CD8-positive, alpha-beta T cell (primary cell): ENCODE measurements at places on chromosomes 7 and 10.
A peak's percentile ranks its signal among the peaks of the same experiment; 100 is the strongest.

- no peak for DNase-seq
These were observed 99.2 kb downstream of the CPXM2 start for GRCh38 chr10:123792248-123792978.

DNA sequence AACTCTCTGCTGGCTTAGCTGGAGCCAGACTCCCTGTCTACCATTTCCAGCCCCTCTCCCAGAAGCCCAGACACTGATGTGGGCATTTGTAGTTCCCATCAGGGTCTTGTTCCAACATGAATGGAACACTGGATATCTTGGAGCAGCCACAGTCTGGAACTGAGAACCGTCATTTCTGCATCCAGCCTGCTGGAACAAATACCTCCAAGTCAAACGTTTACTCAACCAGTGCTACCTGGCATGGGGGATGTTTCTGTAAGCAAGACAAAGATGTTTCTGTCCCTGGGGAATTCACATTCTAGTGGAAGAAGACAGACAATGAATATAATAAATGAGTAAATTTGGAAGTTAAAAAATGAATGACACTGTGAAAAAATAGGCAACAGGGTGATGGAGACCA, 70.8 kb upstream of the ZNF438 start:
- no peak for DNase-seq

- no peak for DNase-seq
These were observed 239.5 kb upstream of the PLXNA4 start for GRCh38 chr7:132815696-132816311.

GRCh38 chr10:122864901-122865300, 14.5 kb downstream of the FAM24B start:
- no peak for DNase-seq

DNA sequence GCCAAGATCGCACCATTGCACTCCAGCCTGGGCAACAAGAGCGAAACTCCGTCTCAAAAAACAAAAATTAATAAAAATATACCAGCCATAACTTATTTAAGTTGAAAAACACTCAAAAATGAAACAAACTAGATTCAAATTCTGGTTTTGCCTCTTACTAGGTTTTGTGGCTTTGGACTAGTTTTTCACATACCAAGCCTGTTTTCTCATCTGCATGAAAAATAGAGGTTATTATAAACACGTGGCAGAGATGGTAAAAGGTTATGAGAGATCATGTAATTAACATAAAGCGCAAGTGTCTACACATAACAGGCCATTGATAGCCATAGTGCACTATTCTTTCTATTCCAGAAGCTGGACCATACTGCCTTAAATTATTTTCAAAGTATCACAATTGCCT, 35.5 kb upstream of the CABCOCO1 start:
- DNase-seq = no peak

DNA sequence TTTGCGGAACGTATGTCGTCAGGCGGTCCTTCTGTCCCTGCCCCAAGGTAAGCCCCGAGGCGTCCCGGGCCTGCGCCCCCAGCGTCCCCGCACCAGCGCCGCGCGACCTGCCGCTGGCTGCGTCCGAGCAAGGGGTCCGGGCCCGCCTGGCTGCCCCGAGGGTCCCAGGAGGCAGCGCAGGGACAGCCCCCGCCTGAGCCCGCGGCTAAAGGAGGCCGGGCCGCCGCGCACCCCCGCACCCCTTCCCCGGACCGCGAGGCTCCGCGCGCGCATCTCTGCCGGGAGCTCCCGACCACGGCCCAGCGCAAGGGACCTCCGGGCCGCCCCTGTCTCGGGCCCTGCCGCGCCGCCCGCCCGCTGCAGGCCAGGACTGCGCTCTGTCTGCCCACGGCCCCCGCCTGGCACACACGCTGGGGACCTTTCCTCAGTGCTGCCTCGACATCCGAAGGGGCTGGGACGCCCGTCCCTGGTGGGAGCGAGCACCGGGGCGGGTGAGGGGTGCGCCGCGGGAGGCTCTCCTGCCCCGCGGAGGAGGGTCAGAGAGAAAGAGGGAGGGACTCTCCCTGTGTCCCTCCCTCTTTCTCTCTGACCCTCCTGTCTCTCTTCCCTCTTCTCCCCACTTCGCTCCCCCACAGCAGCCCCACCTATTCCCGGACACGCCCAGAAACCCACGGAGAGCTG, 25.0 kb downstream of the SHH start:
- DNase-seq = no peak

DNA sequence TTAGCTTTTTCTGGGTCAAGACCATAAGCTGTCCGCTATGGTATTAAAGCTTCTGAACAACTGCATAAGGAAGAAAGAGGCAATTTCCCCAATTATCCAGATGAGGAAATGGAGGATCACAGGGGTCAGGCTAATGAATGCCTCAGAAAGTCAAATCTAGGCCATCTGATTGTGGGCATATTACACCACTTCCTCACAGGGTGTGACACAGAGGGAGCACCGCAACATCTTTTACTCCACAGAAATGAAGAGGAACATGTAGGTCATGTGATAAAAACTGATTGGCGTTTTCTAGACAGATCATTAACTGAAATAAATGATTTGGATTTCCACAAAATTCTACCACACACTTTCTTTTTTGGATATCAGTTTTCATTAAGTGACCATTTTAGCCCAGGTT, 384.4 kb downstream of the PARD3 start:
- no peak for DNase-seq

GRCh38 chr10:35685402-35685801, 43.3 kb upstream of the FZD8 start:
- no peak for DNase-seq

DNA sequence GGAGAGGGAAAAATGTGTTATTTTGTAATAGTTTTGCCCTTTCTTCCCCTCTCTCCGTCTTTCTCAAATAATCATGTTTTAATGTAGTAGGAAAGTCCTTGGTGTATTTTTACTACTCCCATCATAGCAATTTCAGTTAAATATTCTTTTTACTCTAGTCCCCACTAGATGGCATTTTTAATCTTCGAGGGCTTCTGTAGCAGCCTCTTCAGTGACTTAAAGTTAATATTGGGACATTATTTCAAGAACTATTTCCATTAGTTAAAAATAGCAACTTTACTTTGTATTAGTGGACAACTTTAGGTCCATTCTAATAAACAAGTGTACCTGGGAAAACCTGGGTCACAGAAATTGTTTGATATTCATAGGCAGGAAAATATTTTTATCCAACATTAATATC, 23.0 kb downstream of the EDRF1 start:
- DNase-seq = no peak

DNA sequence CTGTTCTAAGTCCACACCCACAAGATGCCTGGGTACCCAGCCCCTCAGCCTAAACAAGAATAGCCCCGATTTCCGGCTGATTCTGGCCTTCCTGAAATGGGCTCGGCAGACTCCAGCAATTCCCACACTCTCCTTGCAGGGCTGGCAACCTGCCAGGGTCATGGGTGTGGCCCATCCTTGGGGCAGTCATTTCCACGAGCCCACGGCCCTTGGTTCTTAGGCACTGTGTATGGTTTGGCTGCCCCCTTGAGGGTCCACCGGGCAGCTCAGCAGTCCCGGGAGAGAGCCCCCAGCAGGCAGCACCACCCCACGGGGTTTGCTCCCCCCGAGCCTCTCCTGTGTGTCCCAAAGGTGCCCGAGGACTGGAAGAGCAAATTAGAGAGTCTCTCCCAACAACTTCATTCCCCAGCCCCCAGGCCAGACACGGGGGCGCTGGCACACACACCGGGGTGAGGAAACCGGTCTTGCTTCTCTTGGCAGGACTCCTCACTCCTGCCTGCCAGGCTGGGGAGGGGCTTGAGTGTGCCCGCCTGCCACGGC, 142.2 kb downstream of the EMX2 start:
- no peak for DNase-seq

DNA sequence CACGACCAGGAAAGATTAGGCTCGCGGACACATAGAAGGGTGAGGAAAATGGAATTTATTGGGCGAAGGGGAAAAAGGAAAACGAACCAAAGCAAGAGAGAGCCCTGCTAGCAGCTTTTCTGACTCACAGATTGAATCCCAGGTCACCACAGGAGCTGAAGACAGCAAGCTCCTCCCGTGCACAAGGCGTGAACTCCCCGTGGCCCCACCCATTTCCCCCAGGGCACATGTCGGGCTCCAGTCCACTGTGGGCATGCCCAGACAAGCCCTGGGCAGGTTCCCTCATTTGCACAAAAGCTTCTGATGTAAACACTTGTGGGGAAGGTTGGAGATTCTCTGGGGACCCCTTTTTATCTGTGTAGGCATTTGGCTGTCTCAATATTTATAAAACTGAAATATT, 582.4 kb downstream of the SUGCT start:
- no peak for DNase-seq

GRCh38 chr7:39428221-39428620, 138.0 kb upstream of the YAE1 start:
- DNase-seq = no peak

GRCh38 chr7:37714606-37715005, 31.0 kb downstream of the GPR141 start:
- peak; percentile 12 for DNase-seq

DNA sequence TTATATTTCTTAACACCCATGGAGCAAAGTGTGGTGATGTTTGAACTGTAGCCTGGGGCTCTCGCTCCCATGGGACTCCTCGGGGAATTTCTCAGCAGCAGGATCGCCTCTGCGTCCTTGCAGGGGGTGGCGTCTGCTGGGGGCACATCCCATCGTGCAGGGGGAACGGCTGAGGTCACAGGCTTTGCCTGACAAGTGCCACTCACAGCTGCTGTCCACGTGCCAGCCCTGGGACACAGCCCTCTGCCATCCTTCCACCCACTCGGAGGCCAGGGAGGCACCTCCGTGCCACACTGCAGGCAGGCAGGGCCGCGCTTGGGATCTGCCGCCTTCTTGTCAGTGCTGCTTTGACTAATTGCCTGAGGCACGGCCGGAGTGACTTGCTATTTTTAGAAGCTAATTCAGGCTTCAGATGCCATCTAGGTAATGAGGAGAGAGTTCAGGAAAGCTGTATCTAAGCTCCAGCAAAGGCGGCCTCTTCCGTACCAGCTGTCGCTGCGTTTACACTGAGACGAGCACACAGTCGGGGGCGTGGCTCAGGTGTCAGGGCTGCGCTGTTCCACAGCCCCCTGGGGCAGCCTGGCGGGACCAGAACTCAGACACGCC, 45.7 kb downstream of the PITRM1 start:
- DNase-seq = no peak

DNA sequence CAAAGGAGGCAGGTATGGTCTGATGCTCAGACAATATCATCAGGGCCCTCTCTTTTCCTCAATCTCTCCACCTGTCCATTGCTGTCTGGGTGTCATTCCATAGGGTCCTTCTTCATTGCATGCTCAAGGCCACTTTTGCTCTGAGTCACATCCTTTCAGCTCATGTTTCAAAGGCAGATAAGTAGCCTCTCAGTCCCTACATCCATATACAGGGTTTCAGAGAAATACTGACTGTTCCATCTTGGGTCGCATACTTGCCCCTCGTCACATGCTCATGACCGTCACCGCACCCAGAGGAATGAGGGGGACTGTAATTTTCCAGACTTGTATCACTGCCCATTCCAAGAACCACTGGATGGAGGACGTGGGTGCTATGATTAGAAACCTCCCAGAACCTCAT, 93.4 kb downstream of the FAM107B start:
- no peak for DNase-seq

- DNase-seq = no peak
These were observed 123.9 kb downstream of the ZMIZ1 start for GRCh38 chr10:79192677-79193003.

DNA sequence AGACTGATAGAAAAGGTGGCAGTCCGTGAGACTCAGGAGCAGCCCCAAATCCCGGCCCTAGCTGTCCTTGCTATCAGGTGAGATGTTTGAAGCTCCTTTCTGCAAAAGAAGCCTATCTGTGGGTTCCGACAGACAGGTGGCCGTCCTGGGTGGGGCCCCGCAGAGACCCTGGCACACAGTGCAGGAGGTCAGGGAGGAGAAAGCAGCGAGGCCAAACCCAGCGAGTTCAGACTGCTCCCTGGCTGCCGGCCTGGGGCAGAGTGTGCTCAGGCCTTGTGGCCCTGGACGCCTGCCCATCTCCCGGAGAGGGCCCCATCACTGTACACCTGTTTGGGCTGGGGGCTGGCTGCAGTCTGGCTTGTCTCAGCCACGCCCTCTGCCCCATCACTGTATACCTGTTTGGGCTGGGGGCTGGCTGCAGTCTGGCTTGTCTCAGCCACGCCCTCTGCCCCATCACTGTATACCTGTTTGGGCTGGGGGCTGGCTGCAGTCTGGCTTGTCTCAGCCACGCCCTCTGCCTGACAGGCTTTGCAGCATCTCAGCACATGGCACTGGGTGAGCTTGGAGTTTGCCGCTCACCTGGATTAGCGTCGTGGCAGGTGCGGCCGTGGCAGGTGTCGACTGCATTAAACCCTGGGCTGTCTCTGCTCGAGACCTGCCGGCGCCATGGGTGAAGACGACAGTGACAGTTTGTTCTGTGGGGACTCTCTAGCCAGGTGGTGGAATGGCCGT, 11.8 kb upstream of the PRKAR1B start:
- no peak for DNase-seq

DNA sequence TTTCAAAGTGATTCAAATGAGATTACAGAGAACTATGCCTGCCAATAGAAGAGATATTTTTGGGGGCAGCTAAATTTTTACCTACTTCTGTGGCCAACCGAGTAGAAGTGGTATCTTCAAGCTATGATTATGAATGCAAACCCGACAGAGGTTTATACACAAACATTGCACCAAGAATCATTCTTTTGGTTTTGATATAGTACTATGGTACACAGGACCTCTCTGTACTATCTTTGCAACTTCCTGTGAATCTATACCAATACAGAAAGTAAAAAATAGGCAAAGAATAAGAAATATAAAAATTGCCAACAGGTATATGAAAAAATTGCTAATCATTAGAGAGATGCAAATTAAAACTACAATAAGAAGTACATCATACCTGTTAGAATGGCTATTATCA, 103.2 kb upstream of the VIPR2 start:
- DNase-seq = no peak

- DNase-seq = no peak
These were observed 16.6 kb upstream of the CAMK1D start for GRCh38 chr10:12332572-12333379.

GRCh38 chr10:4650582-4650981, 175.4 kb upstream of the AKR1E2 start:
- DNase-seq = no peak

- no peak for DNase-seq
These were observed 46.3 kb upstream of the NANOS1 start for GRCh38 chr10:118983263-118983662.

- DNase-seq = no peak
These were observed 7.2 kb downstream of the RNF133 start for GRCh38 chr7:122691569-122692235.

DNA sequence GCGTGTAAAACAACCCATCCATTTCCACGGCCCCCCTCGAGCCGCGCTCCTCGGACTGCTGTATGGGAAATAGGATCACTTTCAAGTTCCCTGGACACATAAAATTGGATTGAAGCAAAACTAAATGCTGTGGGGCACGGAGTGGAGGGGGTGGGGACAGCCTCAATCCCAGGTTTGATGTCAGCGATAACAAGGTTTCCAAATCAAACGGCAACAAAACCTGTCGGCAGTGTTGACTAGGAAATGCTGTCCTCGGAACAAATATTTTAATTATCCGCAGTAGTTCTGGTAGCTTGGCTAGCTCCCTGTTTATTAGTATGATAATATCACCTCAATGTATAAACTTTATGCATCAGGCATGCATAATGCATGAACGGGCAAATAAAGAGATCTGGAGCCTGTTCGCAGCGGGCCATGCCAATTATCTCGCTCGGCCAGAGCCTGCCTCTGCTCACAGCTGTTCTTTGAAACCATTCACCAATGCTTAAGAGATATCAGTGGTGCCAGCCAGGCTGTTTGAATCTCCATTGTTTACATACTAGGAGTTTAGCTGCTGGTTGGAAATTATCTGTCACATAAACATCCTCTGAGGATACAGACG, 161.1 kb downstream of the PAXIP1 start:
- no peak for DNase-seq
